Stimulated activated memory B cell treated with anti-CD40 and anti-IgM and Interleukin-4, amounts not matched to agents 10 μg/mL and 1 μg/mL and 100 μg/mL, for 72 hours (primary cell): ENCODE measurements at places on chromosomes 1 and 21.
A peak's percentile ranks its signal among the peaks of the same experiment; 100 is the strongest.

DNA sequence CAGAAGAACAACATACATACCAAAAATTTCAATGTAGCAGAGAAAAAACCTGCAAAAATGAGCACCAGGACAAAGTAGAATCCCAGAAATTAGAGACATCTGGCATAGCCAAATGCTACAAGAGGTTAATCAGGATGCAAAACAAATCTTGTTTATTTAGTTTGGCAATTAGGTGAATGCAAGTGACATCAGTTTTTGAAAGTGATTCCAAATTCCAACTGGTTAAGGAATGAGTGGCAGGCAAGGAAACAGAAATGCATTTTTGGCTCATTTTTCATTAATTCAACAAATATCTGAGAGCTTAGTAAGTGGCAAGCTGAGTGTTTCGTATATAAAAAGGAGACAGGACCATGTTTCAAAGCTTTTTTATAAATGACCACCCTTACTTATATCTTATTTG, 21.3 kb downstream of the SCAF4 start:
- ATAC-seq = no peak

DNA sequence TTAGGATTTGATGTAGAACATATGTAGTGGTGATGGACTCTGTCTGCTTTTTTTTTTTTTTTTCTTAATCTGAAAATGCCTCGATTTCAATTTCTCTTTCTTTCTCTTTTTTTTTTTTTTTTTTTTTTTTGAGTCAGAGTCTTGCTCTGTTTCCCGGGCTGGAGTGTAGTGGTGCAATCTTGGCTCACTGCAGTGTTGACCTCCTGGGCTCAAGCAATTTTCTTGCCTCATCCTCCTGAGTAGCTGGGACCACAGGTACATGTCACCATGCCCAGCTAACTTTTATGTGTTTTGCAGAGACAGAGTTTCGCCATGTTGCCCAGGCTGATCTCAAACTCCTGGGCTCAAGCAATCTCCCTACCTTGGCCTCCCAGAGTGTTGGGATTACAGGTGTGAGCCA, 17.4 kb downstream of the MAST2 start:
- ATAC-seq = no peak

DNA sequence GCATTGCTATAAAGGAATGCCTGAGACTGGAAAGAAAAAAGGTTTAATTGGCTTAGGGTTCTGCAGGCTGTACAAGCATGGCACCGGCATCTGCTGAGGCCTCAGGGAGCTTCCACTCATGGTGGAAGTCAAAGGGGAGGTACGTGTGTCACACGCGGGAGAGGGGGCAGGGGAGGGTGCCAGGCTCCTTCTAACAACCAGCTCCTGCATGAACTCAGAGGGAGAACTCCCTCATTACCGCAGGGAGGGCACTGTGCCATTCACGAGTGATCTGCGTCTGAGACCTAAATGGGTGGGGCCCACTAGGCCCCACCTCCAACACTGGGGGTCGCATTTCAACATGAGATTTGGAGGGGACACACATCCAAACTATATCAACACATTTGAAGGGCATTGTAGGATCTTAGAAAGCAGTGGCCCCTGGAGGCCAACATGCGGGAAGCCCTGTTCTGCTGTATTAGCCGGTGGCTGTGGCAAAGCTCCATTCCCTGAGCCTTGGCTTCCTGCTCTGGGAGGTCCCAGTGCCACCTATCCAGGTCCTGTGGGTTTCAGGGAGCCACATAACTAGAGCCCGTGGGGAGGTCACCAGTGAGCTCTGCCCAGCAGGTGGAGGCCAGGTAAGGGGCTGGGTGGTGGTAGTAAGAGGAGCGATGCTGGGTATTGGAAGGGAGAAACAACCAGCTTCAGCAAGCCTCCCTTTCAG, 10.0 kb downstream of the WNT3A start:
- ATAC-seq = no peak

- ATAC-seq = no peak
Measured at GRCh38 chr1:198024782-198025181, 107.6 kb downstream of the LHX9 start.

GRCh38 chr1:218671573-218671972, 326.4 kb downstream of the TGFB2 start:
- no peak for ATAC-seq

DNA sequence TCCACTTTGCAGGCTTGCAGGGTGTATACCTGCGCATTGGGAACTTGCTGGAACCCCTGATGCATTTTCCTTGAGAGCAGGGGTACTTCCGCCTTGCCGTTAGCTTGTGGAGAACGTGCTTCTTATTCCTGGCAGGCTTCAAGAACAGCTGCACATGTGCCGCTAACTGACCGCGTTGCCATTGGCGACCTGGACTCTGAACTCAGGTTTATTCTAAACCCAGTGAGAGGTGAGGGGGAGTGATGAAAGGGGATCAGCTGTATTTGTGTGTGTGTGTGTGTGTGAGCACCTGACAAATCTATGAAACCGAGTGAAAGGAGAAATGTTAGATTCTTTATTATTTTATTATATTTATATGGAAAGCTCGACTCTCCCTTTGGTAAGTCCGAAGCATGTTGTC, 128.6 kb downstream of the HUNK start:
- no peak for ATAC-seq

DNA sequence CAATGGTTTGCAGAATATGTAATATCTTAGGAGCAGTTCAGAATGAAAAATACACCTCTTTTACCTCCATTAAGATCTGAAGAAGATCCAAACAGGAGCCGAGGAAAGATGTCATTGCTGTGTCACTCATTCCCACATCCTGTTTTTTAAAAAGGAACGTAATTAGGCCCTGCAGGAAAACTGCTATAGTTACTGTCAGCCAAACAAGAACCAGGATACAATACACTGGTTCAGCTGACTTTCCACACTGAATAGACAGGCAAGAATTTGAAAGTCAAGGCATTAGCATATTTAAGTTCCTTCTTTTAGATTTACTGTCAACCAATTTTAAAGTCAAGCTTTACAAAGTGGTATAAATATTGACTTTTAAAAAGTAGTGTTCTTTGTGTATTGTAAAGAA, 63.8 kb downstream of the IARS2 start:
- ATAC-seq = no peak

DNA sequence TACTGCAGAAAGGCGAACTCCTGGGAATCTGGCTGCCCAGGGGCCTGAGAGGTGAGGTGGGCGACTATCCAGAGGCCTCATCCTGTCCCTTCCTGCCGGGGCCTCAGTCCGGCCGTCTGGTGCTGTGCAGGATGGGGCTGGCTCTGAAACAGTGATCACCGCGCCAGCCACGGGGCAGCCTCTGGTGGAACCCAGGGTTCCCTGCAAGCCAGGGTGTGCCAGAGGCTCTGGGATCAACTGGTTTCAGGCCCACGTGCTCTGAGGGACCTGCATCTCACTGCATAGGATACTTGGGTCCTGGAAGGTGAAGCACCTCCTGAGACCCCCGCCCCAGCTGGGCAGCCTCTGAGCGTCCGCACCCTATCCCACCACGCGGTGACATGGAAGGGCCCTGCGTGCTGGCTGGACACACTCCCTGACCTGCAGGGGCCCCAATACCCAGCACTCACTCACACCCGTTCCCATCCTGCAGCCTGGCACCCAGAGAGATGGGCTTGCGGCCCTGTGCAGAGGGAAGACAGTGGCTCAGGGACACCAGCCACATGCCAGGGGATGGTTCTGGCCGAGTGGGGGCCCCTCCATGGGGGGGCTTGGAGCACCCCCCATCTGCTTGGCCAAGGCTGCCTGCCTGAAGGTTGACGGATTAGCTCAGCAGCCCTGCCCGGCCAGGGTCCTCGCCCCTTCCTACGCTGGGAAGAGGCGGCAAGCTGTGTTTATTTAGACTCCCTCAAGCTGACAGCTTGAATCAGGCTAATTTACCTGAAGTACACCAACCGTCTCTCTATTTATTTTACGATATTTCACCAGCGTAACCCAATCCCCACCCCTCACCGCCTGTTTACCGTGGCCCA, 64.3 kb upstream of the TTC34 start:
- no peak for ATAC-seq

DNA sequence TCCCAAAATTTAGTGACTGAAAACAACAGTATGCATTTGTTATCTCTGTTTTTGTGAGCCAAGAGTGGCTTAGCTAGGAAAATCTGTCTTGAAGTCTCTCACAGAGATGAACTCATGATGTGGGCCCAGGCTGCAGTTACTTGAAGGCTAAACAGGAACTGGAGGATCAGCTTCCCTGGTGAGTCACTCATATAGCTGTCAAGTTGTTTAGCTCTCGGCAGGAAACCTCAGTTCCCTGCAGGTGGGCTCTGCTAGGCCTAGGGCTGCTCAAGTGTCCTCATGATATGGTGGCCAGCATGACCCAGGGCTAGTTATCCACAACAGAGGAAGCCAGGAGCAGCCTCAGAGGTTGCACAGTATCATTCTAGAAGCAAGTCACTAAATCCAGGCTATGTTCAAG, 30.2 kb upstream of the DDX59 start:
- ATAC-seq = no peak

- ATAC-seq = peak; percentile 50
Measured at GRCh38 chr1:109112056-109112651, 1.8 kb upstream of the ELAPOR1 start.

DNA sequence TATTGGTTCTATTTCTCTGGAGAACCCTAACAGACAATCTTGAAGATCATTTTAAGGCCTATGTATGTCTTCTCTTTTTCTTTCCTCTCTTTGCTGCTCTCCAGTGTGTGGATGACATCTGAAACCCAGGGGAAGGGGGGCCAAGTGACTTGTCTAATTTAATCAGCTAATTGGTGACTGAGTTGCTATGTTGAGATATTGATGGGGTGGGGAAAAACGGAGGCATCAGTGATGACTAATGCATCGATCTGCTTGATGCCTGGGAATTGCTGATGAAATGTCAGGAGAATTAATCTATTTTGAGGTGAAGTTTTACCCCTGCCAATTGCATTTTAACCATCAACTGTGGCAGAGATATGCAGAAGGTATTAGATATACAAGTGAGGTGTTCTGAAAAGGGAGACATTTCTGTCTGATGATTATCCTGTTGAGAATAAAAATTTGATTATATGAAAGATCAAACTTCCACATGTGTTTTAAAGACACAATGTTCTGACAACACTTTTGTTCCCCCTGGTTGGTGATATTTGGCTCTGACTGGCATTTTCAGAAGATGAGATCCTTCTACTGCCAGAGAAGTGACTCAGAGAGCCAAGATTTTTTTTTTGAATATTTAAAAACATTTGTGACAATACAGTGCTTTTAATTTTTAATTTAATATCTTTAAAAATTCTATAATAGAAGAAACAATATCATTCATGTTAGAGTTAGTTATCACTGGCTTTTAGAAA, 18.7 kb upstream of the PTGFR start:
- ATAC-seq = no peak

DNA sequence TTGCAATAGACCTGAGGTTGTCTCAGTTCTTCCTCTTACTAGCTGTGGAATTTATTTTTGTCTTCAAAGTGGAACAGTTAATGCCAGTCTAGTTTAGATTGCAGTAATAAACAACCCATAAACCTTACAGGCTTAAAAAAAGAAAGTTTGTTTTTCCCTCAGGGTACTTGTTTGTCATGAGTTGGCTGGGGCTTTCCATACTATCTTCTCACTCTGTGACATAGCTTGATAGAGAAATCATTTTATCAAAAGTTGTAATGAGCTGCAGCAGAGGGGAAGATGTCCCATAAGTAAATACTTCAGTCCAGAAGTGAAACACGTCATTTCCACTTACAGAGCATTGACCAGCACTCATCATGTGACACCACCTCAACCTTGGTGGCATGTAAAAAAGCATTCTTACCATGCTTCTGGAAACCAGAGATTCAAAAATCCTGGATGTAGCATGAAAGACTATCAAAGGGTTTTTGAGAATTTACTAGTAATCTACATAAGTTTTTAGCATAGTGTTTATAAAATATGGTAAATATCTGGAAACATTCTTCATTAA, 62.8 kb upstream of the COL11A1 start:
- ATAC-seq = no peak

DNA sequence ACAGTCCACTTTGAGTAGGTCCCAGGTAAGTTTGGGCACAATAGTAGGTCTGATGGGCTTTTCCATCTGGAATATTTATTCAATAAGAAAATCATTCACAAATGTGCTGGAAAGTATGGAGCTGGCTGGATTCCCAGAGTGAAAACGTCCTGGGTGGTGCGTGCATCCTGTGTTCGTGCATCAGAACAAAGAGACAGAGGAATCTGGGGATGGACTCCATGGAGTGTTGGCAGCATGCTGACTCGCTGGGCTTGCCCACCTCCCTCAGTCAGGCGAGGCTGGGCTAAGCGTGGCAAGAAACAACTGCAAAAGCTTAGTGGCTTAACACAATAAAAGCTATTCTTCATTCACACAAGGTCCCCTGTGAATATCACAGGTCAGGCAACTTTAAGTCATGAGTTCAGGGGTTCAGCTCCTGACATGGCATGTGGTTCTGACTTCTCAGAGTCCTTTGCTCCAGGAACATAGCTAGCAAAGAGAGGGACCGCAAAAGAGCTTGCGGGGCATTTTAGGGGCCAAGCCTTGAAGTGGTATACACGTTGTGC, 151.6 kb upstream of the ZNF644 start:
- no peak for ATAC-seq

- peak; percentile 44 for ATAC-seq
Measured at GRCh38 chr1:107877092-107877491, 87.9 kb downstream of the VAV3 start.

DNA sequence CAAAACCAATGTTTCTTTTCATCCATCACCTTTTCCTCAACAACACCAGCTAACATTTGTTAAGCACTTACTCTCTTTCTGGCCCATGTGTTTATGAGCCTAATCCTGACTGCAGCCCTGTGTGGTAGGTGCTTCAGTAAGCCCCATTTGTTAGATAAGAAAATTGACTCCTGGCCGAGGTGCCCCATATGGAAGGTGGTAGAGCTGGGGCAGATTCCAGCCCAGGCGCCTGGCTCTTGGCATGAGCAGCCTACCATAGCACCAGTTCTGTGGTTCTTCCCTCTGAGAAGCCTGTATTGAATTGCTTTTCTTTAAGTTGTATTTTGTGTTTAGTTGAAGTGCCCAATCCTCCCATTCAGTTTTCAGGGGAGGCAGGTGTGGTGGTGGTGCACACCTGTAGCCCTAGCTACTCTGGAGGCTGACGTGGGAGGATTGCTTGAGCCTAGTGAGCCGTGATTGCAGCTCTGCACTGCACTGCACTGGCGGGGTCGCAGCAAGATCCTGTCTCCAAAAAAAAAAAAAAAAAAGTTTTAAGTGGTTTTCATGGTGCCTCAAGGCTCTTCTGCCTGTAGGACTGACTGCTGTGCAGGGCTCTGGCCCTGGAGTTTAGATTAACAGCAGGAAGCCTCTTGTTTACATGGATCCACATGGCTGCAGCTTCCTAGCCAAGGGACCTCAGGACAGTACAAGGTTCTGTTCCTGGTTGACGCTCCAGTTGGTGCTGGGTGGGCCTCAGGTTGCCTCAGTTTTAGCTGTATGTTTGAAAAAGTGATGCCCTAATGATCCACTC, 125.9 kb downstream of the MRPS6 start:
- ATAC-seq = no peak

DNA sequence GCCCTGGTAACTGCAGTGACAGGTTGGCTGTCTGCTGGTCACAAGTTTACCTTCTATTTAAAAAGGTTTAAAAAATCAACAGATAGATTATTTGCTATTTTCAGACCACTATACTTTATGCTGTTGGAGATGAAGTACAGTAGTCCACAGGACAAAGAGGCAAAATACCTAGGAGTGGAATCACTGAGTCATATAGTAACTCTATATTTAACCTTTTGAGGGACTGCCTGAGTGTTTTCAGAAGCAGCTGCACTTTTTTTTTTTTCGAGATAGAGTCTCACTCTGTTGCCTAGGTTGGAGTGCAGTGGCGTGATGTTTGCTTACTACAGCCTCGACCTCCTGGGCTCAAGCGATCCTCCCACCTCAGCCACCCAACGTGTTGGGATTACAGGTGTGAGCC, 11.7 kb downstream of the CNIH4 start:
- ATAC-seq = peak; percentile 70

GRCh38 chr1:150981177-150981804, 801 bp upstream of the ANXA9 start:
- ATAC-seq = no peak
